ENCODE measurements at places on chromosomes 16 and 17.

DNA sequence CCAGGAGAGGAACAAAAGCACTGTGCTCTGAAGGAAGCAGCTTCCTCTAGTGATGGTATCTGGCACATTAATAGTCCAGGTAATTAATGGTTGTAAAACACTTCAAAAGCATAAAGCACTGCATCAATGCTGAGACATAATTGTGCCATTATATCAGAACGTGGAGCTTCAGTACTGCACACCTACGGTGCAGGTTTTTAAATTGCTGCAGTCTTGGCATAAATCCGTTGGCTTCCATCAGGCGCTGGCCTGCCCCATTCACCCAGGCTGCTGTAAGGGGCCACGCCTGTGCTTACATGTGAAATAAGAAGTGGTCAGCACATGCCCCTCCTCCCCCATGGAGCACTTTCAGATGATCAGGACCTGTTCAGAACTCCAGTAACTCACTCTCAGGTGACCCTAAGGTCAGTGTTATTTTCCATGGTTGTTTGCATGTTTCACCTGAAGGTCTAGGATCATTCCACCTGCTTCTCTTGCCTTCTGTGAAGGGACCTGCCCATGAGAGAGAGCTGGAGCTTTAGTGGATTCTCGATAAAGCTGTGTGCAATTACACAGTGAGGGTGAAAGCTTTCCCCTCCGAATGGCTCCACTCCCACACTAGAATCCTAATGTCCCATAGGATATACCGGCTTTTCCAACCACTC, 345.3 kb downstream of the CA10 start:
- DNase-seq = no peak

DNA sequence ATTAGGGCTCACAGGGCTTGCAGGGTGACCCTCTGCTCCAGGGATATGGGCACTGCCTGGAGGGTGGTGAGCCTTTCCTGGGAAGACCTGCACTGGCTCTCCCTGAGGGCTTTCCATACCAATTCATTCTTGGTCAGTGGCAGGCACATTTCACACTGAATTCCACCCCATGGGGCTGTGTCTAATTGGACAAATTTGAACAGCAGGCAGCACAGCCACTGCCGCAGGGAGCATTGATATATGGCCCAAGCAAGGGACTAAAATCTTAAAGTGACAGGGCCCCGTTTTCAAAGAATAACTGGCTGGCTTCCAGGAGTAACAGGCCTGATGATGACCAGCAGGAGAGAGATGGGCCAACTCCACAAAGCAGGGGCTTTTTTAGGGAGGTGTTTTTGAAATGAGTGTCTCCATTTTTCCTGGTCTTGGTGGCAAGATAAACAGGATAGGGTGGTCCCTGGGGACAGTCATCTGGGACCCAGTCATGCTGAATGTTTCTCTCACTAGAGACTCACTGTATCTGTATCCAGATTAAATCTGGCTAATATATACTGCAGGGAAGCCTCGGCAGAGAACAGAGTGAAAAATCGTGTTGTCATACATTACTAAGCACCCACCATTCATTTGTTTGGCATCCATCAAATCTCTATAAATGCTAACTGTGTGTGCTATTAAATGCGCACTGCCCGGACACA, 74.1 kb upstream of the TBX2 start:
- peak; percentile 65 for DNase-seq

GRCh38 chr16:67050796-67051195, 21.8 kb downstream of the CBFB start:
- no peak for DNase-seq

GRCh38 chr16:27639561-27640276, 89.8 kb downstream of the KATNIP start:
- peak; percentile 41 for DNase-seq

GRCh38 chr16:18068477-18068876, 268.1 kb downstream of the NPIPA8 start:
- DNase-seq = no peak

- DNase-seq = no peak
Measured at GRCh38 chr17:18102640-18103039, 5.9 kb upstream of the MYO15A start.

DNA sequence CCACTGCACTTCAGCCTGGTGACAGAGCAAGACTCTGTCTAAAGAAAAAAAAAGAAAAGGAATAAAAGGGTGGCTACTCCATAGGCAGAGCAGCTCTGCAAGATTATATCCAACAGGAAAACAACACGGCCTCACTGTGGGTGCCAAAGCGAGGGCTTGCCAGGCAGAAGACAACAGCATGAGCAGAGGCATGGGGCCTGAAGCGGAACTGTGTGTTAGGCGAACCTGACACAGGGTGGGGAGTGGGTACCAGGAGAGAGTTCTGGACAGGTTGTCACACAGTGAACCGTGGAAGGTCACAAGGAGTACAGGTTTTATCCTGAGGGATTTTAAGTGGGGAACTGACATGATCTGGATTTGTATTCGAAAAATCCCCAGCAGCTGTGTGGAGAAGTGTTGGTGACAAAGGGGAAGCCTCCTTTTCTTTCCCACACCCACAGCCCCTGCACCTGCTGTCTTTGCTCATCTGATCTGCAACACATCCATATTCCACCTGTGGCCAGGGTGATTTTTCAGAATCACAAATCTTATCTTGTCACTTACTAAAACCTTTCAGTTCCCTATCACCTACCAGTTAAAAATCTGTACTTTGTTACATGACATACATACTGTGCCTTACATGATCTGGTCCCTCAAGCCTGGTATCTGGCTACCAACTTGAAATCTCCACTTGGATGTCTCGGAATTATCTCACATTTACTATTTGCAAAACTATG, 23.2 kb upstream of the ARHGAP17 start:
- DNase-seq = no peak

DNA sequence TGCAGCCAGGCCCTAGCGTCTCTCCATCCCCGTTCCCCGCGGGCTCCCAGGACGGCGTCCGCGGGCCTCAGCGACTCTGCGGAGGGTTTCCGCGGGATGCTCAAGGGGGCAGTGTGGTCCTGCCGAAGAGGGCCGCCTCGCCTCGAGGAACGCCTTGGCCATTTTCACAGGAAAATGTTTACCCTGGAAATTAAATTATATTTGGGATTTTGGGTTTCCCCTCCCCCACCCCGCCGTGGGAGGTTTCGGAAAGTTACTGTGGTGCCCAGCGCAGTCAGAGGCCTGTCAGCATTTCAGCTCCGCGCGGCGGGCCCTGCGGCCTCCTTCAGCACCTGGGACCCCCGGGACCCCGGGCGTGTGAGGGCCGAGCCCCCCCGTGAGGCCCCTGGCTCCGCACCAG, 94.5 kb downstream of the PCTP start:
- DNase-seq = peak; percentile 10

- no peak for DNase-seq
Measured at GRCh38 chr16:57903656-57904055, 67.3 kb downstream of the CNGB1 start.

DNA sequence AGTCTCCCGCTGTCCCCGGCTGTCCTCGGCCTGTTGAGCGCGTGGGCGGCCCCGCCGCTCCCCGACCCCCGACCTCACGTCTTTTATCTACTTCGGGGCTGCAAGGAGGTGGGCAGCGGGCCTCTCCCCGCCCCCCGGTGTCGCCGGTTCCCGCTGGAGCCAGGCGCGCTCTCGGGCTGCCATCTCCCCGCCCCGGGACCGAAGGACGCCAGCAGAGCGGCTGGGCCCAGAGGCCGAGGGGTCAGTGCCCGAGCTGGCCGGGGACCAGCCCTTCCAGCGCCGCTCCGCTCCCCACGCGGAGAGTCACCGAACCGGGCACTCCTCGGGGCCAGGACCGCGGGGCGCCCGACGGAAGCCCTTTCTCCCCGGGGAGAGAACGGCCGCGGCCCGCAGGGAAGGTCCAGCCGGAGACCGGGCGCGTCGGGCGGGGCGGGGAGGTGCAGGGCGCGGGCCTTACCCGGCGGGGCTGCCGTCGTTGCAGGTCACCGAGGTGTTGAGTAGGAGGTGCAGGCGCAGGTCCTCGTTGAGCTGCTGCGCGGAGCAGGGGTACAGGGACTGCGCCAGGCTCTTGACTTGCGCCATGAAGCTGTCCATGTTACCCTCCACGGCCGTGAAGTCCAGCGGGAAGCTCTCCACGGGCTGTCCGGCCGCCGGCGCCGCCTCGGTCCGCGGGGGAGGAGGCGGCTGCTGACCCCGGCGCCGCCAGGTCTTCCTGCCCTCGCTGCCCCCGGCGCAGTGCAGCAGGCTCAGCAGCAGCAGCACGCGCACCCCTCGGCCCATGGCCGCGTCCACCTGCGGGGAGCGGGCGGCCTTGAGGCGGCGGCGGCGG, 643 bp downstream of the NOTUM start:
- no peak for DNase-seq

DNA sequence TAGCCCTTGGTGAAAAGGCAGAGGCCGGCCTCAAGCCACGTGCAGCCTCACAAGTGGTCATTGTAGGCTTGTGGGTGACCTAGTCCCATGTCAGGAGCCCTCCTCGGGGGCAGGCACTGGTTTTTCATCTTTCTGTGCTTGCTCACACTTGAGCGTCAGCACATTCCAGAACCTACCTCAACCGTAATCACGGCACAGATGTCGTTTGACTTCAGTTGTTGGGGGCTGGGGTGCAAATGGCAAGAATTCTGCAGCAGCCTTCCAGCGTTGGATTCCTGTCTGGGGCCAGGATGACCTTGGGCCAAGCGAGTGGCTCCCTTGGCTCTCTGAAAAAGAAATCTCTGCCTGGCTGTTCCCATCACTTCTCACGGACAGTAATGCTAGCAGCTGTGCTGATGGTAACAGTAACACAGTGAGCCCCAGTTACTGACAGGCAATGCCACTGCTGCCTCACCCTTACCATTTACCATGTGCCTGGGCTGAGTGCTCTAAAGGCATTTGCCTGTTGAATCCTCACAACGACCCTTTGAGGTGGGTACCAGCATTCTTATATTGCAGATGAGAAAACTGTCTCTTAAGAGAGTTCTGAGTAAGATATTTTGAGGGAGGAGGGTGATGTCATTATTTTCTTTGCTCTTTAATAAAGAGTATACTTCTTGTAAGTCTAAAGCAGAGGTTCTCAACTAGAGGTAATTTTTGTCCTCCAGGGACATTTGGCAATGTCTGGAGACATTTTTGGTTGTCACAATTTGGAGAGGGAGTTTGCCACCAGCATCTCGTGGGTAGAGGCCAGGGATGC, 46.5 kb downstream of the KSR1 start:
- DNase-seq = peak; percentile 78

GRCh38 chr16:22968931-22969330, 155.0 kb downstream of the HS3ST2 start:
- no peak for DNase-seq

DNA sequence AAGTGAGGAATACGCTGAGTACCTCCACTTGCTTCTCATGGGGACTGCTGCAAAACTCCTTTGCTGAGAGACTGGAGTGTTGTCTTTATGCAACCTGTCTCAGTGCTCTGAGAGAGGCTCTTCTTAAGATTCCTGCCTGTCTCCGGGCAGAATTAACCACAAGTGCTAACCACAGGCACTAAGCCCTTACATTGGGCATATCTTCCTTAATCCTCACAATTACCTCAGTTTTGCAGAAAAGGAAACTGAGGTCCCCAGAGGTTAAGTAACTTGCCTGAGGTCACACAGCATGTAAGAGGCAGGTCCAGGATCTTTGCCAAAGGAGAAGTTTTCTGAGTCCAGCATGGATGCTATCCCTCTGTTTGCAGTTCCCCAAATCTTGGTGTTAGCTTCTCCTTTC, 86.0 kb downstream of the GP2 start:
- DNase-seq = no peak

- peak; percentile 45 for DNase-seq
Measured at GRCh38 chr16:59697761-59698160, 963.6 kb upstream of the GOT2 start.

- DNase-seq = peak; percentile 34
Measured at GRCh38 chr16:50323335-50324011, 45.3 kb downstream of the BRD7 start.

GRCh38 chr16:9870962-9871361, 311.3 kb downstream of the GRIN2A start:
- no peak for DNase-seq

- DNase-seq = no peak
Measured at GRCh38 chr17:3817851-3818605, 17.0 kb upstream of the ITGAE start.

- DNase-seq = no peak
Measured at GRCh38 chr17:67449845-67450755, 73.0 kb downstream of the PITPNC1 start.

- no peak for DNase-seq
Measured at GRCh38 chr16:10637337-10638037, 57.1 kb upstream of the EMP2 start.
